ENCODE measurements at places on chromosomes 4 and X. TPM values are rescaled to one million over a fixed set of nuclear protein-coding genes. Genes with fewer than 3 reads are reported as not detected.

- H3K27me3 ChIP-seq: peaks cover 4% of the 10 kb centered on the region
- no peak overlapping the region for H3K27ac ChIP-seq
- H3K4me1 ChIP-seq: no peaks in the 10 kb centered on the region
- H3K36me3 ChIP-seq: no peaks in the 10 kb centered on the region
Measured at GRCh38 chr4:105956569-105956968, 61.3 kb downstream of the NPNT start.

- no peaks in the 10 kb centered on the region for H3K36me3 ChIP-seq
- no peaks in the 10 kb centered on the region for H3K4me1 ChIP-seq
- DNase-seq: peak; percentile 0
- peak overlapping the region; percentile 35 for H3K4me3 ChIP-seq
Measured at GRCh38 chrX:65971151-65971550, 68.7 kb downstream of the VSIG4 start.

The LPAR4 gene
- not detected for total RNA-seq

The FAM47E gene
- 1.3 TPM for total RNA-seq

GRCh38 chr4:168797738-168798375, 212.2 kb downstream of the CBR4 start:
- DNase-seq: no peak
- H3K4me3 ChIP-seq: no peak overlapping the region
- H3K27me3 ChIP-seq: no peaks in the 10 kb centered on the region

The TLR3 gene
- 0.25 TPM for total RNA-seq

The ABLIM2 gene
- total RNA-seq: 4.4 TPM

- peaks cover 22% of the 10 kb centered on the region for H3K36me3 ChIP-seq
- H3K27me3 ChIP-seq: no peaks in the 10 kb centered on the region
- DNase-seq: no peak
- no peak overlapping the region for H3K4me3 ChIP-seq
- H3K4me1 ChIP-seq: peaks cover 19% of the 10 kb centered on the region
Measured at GRCh38 chr4:82422616-82423015, 7.6 kb downstream of the HNRNPDL start.

DNA sequence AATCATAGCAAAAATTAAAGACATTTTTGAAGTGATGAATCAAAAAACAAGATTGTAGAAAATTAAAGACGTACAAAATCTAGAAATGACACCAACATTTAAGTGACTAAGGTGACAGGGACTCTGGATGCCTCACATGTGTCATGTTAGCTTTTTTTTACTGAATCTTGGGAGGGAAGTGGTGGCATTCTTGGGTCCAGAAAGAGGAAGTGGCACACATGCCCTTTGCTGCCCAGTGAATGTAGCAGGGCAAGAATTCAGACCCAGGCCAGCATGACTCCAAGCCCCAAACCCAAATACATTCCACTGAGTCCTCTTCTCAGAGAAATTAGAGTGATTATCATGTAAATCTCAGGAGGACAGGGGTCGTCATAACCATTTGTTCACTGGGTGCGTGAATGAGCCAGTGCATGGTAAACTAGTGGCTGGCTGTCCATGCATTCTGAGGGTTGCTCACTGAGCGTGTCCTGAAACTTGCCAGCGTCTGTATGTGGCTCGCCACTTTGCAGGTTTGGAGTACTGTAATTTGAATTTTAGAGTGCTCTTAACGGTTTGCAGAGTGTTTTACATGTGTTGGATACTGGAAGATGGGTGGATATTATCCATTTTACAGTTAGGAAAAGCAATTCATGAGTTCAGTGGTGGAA, 55.4 kb upstream of the TBC1D14 start:
- H3K4me3 ChIP-seq: no peak overlapping the region
- peaks cover 26% of the 10 kb centered on the region for H3K4me1 ChIP-seq
- no peak overlapping the region for H3K27ac ChIP-seq
- H3K27me3 ChIP-seq: no peaks in the 10 kb centered on the region
- DNase-seq: no peak

- peak within 1 kb of the TSS; percentile 97 for H3K27ac ChIP-seq
- H3K4me1 ChIP-seq: peaks cover 59% of the 10 kb centered on the region
- peaks cover 16% of the 10 kb centered on the region for H3K36me3 ChIP-seq
- DNase-seq: peak; percentile 92
- peak within 1 kb of the TSS; percentile 98 for H3K4me3 ChIP-seq
Measured at GRCh38 chrX:71111141-71111843, at the start of gene IL2RG. Gene IL2RG, minus strand, starts transcription at chrX:71111577. Its CDS starts 38 bp downstream, at chrX:71111539.

DNA sequence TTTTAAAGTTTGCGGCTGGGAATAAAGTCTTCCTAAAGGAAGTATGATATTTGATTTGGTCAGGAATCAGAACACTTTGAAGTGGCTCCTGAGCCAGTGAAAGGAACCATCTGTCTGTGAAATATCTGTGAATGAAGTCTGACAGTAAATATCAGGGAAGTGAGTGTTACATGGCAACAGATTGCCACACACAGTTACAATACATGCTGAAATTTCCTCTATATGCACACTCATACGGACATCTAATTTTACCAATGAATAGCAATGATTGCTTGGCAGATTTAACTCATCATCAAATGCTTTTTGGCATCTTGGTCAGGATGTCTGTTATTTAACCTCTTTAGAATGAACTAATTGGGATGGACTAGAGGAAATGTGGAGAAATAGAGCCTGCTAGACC, 1023.8 kb downstream of the FAT4 start:
- H3K4me1 ChIP-seq: no peaks in the 10 kb centered on the region
- H3K4me3 ChIP-seq: no peak overlapping the region
- H3K27me3 ChIP-seq: no peaks in the 10 kb centered on the region
- H3K27ac ChIP-seq: no peak overlapping the region
- H3K36me3 ChIP-seq: no peaks in the 10 kb centered on the region
- DNase-seq: no peak

The LDB2 gene
- total RNA-seq: not detected

GRCh38 chr4:71827826-71828225, 43.9 kb upstream of the GC start:
- no peaks in the 10 kb centered on the region for H3K4me1 ChIP-seq
- H3K27me3 ChIP-seq: no peaks in the 10 kb centered on the region
- H3K4me3 ChIP-seq: no peak overlapping the region
- H3K36me3 ChIP-seq: no peaks in the 10 kb centered on the region
- H3K27ac ChIP-seq: no peak overlapping the region

The KLHL15 gene
- 8.8 TPM for total RNA-seq

DNA sequence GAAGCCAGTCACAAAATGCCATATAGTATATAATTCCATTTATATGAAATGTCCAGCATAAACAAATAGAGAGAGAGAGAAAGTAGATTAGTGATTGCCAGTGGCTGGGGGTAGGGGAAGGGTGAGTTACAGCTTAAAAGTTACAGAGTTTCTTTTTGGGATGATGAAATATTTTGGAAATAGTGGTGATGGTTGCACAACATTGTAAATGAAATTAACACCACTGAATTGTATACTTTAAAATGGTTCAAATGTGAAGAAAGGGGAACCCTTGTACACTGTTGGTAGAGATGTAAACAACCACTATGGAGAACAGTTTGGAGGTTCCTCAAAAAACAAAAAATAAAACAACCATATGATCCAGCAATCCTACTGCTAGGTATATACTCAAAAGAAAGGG, 131.2 kb upstream of the GPC4 start:
- no peaks in the 10 kb centered on the region for H3K4me1 ChIP-seq
- no peaks in the 10 kb centered on the region for H3K27me3 ChIP-seq
- H3K36me3 ChIP-seq: no peaks in the 10 kb centered on the region

GRCh38 chr4:176538217-176538925, 218.6 kb downstream of the SPCS3 start:
- no peak overlapping the region for H3K4me3 ChIP-seq
- no peaks in the 10 kb centered on the region for H3K36me3 ChIP-seq
- no peaks in the 10 kb centered on the region for H3K4me1 ChIP-seq
- no peak for DNase-seq
- H3K27me3 ChIP-seq: peaks cover 3% of the 10 kb centered on the region

DNA sequence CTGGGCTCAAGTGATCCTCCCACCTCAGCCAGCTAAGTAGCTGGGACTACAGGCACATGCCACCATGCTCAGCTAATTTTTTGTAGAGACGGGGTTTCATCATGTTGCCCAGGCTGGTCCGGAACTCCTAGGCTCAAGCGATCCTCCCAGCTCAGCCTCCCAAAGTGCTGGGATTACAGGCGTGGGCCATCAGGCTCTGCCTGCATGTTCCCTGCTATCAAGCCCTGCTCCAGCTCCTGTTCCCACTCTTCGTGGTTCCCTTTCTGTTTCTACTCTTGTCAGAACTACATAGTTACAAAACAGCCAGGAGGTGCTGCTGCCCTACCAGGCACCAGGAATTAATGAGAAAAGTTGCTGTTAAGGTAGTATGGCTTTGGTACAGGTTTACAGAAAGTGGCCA, 8.7 kb downstream of the TIMP1 start:
- H3K4me3 ChIP-seq: no peak overlapping the region
- no peaks in the 10 kb centered on the region for H3K27me3 ChIP-seq
- peaks cover 7% of the 10 kb centered on the region for H3K4me1 ChIP-seq
- DNase-seq: no peak

- H3K36me3 ChIP-seq: no peaks in the 10 kb centered on the region
- no peaks in the 10 kb centered on the region for H3K27me3 ChIP-seq
- no peak for DNase-seq
- no peak overlapping the region for H3K4me3 ChIP-seq
- H3K4me1 ChIP-seq: peaks cover 30% of the 10 kb centered on the region
Measured at GRCh38 chr4:139017861-139018260, 2.3 kb downstream of the NOCT start.

The LONRF3 gene
- 9.3 TPM for total RNA-seq

DNA sequence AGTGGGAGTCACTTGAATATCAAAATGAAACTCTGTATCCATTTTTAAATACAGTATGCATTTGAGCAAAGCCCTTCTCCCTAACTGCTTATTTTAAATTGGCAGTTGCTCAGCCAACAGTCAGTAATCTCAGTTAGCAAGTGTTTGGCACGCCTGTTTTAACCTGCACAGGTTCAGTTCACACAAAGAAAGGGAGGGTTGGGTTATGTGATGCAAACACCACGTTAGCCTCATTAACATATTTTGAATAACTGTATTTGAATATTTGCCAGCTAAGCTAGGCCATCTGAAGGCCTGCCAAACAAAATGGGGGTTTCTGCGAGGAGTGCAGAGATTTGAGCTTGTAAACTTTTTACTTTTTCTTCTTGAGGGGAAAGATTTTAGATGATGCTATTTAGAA, 19.8 kb downstream of the GAB1 start:
- H3K4me1 ChIP-seq: peaks cover 54% of the 10 kb centered on the region
- no peaks in the 10 kb centered on the region for H3K27me3 ChIP-seq
- H3K36me3 ChIP-seq: no peaks in the 10 kb centered on the region
- DNase-seq: no peak
- H3K27ac ChIP-seq: no peak overlapping the region
- H3K4me3 ChIP-seq: no peak overlapping the region

The STPG2 gene
- 0.47 TPM for total RNA-seq

GRCh38 chr4:108512615-108513505, 107.5 kb upstream of the RPL34 start:
- peak overlapping the region; percentile 15 for H3K27ac ChIP-seq
- H3K4me1 ChIP-seq: peaks cover 21% of the 10 kb centered on the region
- no peaks in the 10 kb centered on the region for H3K27me3 ChIP-seq
- H3K36me3 ChIP-seq: no peaks in the 10 kb centered on the region
- peak overlapping the region; percentile 81 for H3K4me3 ChIP-seq
- DNase-seq: peak; percentile 44

GRCh38 chr4:52107745-52108144, 56.6 kb downstream of the SPATA18 start:
- DNase-seq: no peak
- H3K4me3 ChIP-seq: no peak overlapping the region
- H3K27me3 ChIP-seq: peaks cover 6% of the 10 kb centered on the region
- H3K27ac ChIP-seq: no peak overlapping the region
- H3K36me3 ChIP-seq: no peaks in the 10 kb centered on the region

DNA sequence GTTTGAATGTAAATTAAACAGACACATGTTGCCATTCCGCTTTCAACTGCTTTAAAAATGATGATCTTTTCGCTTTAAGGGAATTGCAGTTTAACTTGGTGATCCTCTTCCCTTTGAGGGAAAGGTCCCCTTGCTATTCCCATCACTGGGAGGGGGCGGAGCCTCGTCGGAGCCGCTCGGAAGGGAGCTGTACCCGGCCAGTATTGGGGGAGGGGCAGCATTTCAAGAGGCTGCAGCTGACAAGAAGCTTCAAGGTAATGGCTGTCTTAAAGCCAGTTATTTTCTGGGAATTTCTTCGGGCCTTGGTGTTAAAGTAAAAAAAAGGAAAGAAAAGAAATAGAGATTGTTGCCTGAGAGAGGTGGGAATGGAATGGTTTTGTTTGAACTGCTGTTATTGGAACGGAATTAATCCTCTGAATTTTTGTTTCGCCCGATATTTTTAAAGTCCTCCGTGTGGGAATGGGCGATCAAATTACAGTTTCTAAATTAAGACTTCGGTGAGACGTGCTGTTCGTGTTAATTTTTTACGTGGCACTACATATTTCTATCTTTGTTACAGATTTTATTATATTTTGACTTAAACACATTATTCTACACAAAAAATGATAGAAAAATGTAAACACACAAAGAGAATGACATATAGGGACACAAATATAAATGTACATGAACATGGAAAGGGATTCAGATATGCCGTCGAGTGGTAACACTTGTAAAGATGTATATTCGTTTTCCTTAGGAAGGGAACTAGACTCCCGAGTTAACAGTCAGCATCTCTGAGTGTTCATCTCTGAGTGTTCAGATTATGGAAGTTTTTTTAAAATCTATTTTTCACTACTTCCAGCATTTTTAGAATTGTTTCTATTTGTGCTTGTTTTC, 9.2 kb downstream of the PWWP3B start:
- DNase-seq: no peak
- H3K27ac ChIP-seq: no peak overlapping the region
- H3K27me3 ChIP-seq: no peaks in the 10 kb centered on the region
- no peaks in the 10 kb centered on the region for H3K4me1 ChIP-seq
- H3K36me3 ChIP-seq: no peaks in the 10 kb centered on the region
- H3K4me3 ChIP-seq: no peak overlapping the region

DNA sequence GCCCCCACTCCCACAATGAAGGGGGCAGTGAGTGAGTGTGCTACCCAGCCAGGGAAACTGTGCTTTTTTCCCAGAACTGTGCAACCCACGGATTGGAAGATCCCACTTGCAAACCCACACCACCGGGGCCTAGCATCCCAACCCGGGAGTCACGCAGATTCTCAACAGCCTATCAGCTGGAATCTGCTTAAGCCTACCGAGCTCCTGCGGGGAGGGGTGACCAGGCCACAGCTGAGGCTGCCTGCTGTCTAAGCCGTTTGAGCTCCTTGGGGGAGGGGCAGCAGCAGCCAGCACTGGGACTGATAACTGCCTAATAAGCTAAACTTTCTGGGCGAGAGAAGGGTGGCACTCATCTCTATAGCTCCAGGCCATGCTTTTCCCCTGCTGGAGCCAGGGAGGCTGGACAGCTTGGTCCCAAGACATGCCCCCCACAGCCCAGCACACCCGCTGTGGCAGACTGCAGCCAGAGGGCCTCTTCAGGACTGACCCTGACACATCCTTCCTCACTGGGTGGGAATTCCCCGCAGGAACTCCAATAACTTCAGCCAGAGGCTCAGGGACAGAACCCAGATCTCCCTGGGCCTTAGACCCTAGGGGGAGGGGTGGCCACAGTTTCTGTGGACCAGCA, 161.3 kb upstream of the MAGEB18 start:
- no peak overlapping the region for H3K4me3 ChIP-seq
- no peak overlapping the region for H3K27ac ChIP-seq
- no peaks in the 10 kb centered on the region for H3K27me3 ChIP-seq

The MUC7 gene
- not detected for total RNA-seq

The SMAD1 gene
- total RNA-seq: not detected
